Smooth muscle cell of the umbilical artery (primary cell): ENCODE measurements at places on chromosomes 11 and 22. TPM values are rescaled to one million over a fixed set of nuclear protein-coding genes. Genes with fewer than 3 reads are reported as not detected.

The GAB4 gene
- total RNA-seq, result not detected in 2 replicates

The CLCF1 gene
- 1.8 and 4.2 TPM in 2 replicates for total RNA-seq

The MMP27 gene
- not detected in 2 replicates for total RNA-seq

The PSMA1 gene
- total RNA-seq, result 151 and 153 TPM in 2 replicates

The SLC5A4 gene
- 0.05 TPM in 1 of 2 replicates, not detected in the other for total RNA-seq

The WNT7B gene
- under 0.01 and 2.4 TPM in 2 replicates for total RNA-seq

The KCNJ11 gene
- not detected in 2 replicates for total RNA-seq

The FOLH1 gene
- total RNA-seq, result not detected in 2 replicates

The KRTAP5-11 gene
- not detected in 2 replicates for total RNA-seq

The OR5P2 gene
- total RNA-seq, result not detected in 2 replicates

The NRXN2 gene
- total RNA-seq, result 0.30 and 6.4 TPM in 2 replicates

The SLC5A1 gene
- not detected in 2 replicates for total RNA-seq

The ARHGEF17 gene
- total RNA-seq, result 38.9 and 72.8 TPM in 2 replicates

The POU2AF3 gene
- total RNA-seq, result not detected in 2 replicates

The KRTAP5-5 gene
- not detected in 2 replicates for total RNA-seq

The CCDC15 gene
- 0.30 and 1.9 TPM in 2 replicates for total RNA-seq

The SEPTIN5 gene
- 14.8 and 27.3 TPM in 2 replicates for total RNA-seq

The VSIG10L2 gene
- total RNA-seq, result not detected in 2 replicates

The MS4A8 gene
- total RNA-seq, result not detected in 2 replicates

The OR2AT4 gene
- total RNA-seq, result not detected in 2 replicates

The OR51B5 gene
- total RNA-seq, result 0.09 and 0.30 TPM in 2 replicates

The C11orf86 gene
- 0.30 TPM in 1 of 2 replicates, not detected in the other for total RNA-seq

The IL10RA gene
- 0.09 TPM in 1 of 2 replicates, not detected in the other for total RNA-seq

The PAX6 gene
- not detected in 2 replicates for total RNA-seq

The CATSPER1 gene
- total RNA-seq, result not detected in 2 replicates

The RBM4 gene
- total RNA-seq, result 92.7 and 93.8 TPM in 2 replicates
